Stimulated activated CD8-positive, alpha-beta memory T cell treated with anti-CD3 and anti-CD28 coated beads, Interleukin-7, amount 100 ng/mL, for 1 hour (primary cell): ENCODE measurements at places on chromosomes 1 and 21.

GRCh38 chr21:33708874-33709273 lies 66.6 kb downstream of the ITSN1 start:
- no peak for DNase-seq

GRCh38 chr1:77407738-77408375 lies 126.0 kb downstream of the AK5 start:
- DNase-seq: no peak

- peak; percentile 51 for DNase-seq
These were observed at the start of gene BMP8A for GRCh38 chr1:39491146-39491921. Gene BMP8A, plus strand, starts transcription at chr1:39491636. Its CDS starts 356 bp downstream, at chr1:39491992.

GRCh38 chr1:33312413-33312749 lies 8.5 kb downstream of the A3GALT2 start:
- DNase-seq: no peak

DNA sequence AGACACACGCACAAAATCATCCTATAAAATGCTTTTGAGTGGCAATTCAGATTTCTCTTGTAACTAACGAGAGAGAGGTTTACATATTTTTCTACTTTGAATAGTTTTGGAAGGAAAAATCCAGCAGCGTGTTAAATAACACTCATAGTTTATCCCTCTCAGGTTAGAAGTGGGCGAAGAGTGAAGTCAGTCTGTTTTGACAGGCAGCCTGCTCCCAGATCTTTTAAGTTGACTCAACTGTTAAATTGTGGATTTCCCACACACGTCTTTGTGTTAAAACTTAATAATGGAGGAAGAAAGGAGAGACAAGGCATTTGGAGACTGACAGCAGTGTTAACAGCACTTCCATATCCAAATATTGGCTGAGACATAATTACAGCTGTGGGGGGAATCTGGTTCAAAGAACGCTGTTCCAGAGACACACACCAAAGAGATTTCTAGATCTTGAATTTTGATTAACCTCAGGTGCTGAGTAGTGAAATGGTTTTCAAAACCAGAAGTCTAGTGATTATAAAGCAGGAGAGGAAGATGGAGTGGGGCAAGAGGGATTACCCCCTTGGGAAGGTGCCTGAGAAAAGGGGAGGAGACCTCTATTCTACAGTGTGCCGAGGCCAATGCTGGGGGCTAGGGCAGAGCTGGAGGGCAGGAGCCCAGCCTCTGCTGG lies 2.7 kb downstream of the MAPKAPK2 start:
- DNase-seq: no peak
